AG08395 (cell line): ENCODE measurements at places on chromosomes 13 and 19.

DNA sequence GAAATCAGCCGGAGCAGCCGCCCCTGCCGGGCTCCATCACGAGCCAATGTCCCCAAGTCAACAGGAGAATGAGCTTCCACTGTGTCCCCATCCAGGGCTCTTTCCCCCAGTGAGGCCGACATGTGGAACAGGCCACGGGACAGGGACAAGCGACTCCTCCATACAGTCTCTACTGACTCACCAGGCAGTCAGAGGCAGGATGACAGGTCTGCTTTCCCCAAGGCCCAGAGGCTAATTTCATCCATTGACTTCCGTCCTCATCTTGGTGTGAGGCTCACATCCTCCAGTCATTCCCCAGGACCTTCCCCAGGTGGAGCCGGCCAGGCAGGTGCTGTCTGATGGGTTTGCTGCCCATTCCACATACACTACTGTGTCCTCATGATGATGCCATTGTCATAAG lies 3.5 kb downstream of the CEACAM6 start:
- DNase-seq: no peak

DNA sequence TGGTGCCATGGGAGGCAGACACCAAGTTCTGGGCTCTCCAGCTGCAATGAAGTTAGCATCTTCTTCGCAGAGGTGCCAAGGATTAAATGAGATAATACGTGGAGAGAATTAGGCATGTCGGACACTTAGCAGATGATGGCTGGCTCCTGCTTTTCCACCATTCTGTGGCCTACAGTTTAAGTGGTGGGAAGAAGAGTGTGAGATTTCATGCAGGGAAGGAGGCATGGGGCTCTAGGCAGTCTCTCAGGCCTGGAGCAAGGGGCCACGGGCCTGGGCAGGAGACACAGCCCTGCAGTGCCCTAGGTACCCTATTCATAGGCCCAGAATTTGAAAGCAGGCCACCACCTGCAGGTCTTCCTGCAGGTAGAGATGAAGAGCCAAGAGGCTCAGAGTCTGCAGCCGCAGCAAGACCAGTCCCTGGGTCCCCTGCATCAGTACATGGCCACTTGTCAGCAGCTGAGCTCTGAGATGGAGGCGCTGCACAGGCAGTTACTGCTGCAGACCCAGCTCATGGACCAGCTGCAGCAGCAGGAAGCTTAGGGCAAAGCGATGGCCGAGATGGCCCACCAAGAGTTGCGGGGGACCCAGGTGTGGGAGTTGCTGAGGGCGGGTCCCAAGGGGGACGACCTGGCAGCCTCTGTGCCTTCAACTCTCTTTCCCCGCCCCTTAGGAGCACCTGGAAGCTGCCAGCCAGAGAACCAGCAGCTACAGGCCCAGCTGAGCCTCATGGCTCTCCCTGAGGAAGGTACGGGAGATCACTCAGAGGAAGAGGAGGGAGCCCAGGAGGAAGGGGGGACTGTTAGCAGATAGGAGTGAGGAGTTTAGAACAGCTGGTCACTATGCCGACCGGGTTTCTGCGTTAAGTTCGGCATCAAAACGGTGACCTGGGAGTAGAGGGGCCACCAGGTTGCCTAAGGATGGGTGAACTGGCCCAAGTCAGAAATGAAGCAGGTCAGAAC lies 33.2 kb upstream of the ZNF492 start:
- DNase-seq: no peak

- no peak for DNase-seq
Observed at GRCh38 chr13:110047496-110047895, 259.5 kb downstream of the COL4A1 start.

DNA sequence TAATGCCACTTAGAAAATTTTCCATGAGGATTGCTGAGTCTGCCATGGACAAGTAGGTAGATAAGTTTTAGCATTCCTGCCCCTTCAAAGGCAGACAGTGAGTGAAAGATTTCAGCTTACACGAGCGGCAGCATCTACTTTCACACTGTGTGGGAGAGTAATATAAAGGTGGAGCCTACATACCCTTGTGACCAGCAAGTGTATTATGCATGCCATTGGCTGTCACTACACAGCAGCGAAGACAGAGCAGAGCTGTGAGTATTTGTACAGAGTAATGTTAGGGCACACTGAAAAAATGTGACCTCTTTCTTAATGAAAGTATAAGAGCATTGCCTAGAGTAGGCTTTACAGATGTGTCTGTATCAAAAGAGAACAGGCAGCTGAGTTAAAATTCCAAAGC lies 14.0 kb downstream of the SLITRK6 start:
- no peak for DNase-seq

DNA sequence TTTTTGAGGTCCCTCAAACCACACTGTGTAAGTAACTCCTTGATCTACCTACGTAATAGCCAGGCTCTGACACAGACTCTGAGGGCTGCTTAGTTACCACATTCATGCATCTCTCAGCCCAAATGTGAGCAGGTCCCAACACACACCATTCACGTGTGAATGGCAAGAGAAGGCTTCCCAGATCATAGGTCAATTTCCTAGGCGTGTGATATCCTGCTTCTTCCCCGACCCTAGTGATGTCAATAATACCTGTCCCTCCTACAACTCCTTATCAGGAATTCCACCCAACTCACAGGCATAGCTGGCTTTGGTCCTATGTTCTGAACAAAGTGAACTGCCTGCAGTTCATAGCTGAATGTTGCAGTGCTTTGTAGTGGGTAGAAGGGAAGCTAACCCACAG lies 334.5 kb downstream of the RFC3 start:
- no peak for DNase-seq

GRCh38 chr13:82370316-82370715 lies 1512.0 kb downstream of the SLITRK1 start:
- DNase-seq: no peak

GRCh38 chr13:46527237-46527636 lies 25.7 kb upstream of the LRCH1 start:
- no peak for DNase-seq

DNA sequence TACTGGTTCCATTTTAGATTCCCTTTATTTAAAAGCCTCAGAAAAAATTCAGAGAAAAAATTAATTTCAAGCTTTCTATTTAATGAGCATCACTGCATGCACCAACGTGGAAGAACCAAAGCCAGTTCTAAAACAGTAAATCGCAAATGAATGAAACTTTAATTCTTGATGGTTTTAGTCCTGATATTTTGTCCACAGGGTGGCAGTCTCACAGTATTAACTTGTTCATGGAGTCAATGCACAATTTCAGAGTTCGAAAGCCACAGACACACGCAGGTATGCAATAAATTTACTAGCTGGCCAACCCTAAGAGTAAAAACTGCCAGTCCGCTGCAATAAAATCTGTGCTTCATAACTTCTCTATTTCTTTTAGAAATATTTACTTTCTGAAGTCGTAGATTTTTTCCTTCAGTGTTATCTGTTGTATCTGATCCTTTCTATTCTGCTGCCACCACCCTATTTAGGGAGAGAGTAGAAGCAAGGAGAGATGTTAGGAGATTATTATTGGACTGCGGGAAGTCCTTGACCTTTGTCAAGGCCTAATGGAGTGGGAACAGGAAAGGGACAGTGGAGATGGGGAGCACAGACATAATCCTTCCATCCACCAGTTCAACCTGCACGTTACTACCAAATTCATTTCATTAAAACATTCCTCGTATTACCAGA lies 7.0 kb upstream of the WBP4 start:
- DNase-seq: peak; percentile 29

- DNase-seq: no peak
Observed at GRCh38 chr19:35144600-35145436, 1.8 kb downstream of the FXYD7 start.

DNA sequence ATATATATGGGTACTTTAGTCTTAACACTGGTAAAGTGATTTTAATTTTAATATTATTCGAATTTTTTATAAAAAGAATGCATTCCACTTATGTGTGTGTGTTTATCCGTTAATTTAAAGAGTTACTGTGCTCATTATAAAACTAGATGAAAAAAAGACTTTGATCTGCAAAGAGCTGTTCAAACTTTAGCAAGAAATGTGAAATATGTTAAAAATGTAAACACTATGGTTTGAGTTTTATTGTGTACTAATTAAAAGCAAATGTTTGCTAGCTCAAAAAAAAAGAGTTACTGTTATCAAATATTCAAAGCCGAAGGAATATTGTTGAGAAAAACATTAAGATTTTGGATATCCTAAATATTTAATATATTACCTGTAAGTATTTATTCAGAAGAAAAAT lies 34.5 kb downstream of the UFM1 start:
- DNase-seq: peak; percentile 12

- peak; percentile 98 for DNase-seq
Observed at GRCh38 chr19:1855040-1855827, 7.0 kb upstream of the REXO1 start.

- DNase-seq: no peak
Observed at GRCh38 chr13:96172066-96172465, 82.2 kb downstream of the HS6ST3 start.

DNA sequence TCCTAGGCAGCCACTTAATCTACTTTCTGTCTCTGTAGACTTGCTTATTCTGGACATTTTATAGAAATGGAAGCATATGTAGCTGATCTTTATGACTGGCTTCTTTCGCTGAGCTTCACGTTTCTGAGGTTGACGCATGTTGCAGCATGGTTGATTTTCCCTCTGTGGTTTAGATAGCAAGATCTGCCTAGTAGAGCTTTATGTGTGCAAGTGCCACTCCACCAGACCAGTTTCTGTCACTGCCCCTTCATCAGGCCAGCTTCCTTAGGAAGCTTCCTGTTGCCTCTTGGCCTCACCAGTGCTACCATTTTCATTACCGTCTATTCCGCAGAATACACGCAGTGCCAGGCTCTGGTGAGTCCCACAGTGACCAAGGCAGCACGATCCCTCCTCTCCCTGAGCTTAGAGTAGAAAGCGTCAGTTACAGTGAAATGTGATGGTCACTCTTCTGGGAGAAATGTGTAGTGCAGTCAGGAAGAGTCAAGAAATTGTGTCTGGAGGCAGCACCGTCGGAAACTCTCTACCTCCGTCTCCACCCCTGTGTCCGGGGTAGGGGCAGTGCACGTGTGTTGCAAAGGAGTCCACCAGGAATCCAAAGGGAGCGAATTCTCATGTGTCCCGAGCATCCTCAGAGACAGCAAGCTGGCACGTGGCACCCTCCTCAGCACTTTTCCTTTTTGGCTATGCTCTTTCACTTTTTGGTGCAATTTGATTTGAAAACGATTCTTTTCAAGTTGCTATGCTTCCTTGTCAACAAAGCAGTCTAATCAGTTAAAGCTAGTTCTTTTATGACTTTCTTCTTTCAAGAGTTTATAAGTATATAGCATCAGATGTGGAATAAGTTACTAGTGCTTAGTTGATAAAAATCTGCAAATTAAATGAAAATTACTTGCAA lies 45.4 kb upstream of the GPR183 start:
- DNase-seq: no peak

DNA sequence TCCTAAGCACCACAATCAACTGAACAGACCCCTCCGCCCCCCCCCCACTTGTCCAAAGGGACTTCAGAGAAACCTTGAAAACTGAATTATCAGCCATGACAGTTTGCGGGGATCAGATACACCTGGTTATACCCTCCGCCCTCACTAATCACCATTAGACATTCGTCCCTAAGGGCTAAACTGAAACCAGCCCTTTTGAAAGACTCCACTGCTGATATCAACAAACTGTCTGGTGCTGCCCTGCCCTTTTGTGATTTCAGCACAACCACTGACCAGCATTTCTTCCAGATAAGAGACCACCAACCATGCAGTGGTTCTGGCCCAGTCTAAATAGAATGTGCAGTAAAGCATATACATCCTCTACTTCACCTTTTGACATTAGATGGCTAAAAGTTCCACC lies 1422.9 kb downstream of the EFNB2 start:
- no peak for DNase-seq

- no peak for DNase-seq
Observed at GRCh38 chr13:21753117-21753729, 82.3 kb downstream of the FGF9 start.

- DNase-seq: peak; percentile 71
Observed at GRCh38 chr19:17220207-17220758, 5.1 kb downstream of the USE1 start.

- DNase-seq: no peak
Observed at GRCh38 chr13:88745011-88745410, 1073.8 kb downstream of the SLITRK5 start.

DNA sequence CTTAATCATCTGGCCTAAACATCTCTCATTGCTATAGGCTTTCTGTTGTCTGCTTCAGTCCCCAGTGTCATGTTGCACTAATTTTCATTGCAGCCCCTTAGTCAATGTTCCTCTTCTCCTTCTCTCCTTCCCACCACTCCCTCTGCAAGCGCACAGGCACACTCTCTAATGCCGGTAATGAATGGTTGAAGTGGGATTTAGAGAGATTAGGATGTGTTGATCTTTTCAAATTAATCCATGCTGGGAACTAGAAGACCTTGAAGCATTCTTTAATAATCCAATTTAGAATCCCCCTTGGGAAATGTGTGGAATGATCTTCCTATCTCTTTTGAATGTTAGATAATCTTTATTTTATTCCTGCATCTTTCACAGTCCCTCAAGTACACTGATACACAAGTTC lies 33.2 kb upstream of the NDFIP2 start:
- no peak for DNase-seq

GRCh38 chr13:110156301-110157049 lies 150.5 kb downstream of the COL4A1 start:
- no peak for DNase-seq

DNA sequence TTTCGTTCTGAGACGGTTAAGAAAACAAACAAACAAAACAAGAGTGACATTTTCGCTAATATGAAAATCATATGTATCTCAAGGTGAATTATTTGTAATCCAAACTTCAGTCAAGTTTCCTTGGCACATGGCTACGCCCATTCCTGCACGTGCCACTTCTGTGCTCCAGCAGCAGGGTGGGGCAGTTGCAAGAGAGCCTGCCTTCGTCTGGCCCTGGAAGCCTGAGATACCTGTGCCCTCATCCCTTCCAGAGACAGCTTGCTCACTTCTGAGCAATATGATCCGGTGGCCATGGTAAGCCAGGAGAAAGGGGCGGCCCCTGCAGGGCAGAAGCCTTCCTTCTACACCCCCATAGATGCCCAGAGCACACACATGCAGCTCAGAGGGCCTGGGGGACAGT lies 22.1 kb downstream of the DPP9 start:
- no peak for DNase-seq

DNA sequence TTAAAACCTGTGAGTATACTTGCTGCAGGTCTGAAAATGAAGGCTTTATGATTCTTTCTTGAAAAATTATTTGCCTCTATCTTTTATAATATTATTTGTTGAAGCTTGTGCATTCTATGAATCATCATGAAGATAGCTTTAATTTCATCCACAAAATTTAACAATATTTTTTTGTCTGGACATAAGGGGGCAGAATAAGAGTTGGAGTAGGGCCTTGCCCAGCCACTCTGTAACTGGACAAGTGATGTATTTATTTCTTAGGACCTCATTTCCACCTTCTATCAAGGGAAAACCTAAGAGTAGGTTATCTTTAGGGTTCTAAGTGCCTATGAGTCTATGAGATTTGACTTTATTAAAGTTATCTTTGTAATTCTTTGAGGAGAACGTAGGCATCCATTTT lies 49.9 kb downstream of the N4BP2L1 start:
- DNase-seq: no peak
